ENCODE measurements at places on chromosomes 1 and 21.

DNA sequence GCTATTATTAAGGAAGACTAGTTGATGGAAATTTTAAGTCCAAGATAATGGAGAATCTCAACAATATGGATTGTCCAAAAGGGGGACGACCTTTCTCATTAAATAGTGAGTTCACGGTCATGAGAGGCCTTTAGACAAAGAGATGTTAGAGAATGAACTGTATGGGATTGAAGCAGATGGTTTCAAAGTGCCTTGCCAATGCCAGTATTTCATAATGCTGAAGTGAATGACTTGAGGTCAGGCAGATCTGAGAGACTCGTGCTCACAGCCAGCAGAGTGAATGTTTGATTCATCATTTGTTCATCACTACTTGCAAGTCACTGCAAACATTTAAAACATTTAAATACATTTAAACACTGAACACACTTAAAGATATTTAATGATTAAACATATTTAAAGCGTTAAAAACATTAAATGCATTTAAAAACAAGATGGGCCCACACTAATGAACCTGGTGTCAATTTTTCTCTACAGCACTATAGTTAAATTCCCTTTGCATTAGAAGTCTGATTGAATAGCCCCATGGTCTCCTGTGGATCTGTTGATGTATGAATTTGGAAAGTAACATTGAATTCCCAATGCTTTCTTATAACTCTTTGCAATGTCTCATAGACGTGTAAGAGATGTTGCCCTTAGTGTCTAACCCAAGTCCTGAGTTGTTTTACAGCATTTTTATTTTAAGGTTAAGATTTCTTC is 80.7 kb downstream of the TGFB2 start:
- DNase-seq, result no peak

DNA sequence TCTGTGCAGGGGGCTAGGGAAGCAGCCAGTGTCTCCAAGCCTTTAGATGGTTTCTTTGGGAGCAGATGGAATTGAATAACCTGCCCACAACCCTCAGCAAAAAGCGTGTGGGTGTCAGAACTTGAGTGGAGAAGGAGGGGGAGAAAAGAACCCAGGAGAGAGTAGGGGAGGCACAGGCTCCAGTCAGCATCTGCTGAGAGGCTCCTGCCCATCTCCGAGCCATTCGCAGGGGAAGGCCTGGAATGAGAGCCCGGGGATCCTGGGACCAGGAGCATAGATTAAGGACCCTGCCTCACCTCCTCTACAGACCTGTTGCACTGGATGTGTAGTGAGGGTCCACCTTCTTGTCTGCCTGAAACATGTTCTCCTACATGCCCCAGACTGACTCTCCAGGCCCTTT is 16.3 kb downstream of the TMEM81 start:
- no peak for DNase-seq

GRCh38 chr1:61181067-61182038 is 99.0 kb downstream of the NFIA start:
- DNase-seq, result no peak

DNA sequence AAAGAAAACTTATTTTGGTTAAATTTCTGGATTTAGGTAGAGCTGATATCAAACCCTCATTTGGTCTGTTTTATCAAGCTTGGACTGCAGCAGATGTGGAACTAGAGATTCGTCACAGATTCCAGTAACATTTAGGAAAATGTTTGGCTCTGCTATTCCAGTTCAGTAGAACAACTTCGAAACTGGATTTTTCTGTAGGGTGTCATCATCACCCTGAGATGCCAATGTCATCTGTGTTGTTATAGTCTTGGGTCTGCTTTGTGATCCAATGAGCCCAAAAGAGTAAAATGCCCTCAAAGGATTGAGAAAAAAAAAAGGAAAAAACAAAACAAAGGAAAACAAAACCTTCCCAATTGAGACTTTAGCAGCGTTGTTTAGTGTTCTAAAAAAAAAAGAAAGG is 55.4 kb downstream of the LAMC2 start:
- DNase-seq, result no peak

- DNase-seq, result no peak
Observed at GRCh38 chr1:203546274-203546673, 52.3 kb downstream of the OPTC start.

DNA sequence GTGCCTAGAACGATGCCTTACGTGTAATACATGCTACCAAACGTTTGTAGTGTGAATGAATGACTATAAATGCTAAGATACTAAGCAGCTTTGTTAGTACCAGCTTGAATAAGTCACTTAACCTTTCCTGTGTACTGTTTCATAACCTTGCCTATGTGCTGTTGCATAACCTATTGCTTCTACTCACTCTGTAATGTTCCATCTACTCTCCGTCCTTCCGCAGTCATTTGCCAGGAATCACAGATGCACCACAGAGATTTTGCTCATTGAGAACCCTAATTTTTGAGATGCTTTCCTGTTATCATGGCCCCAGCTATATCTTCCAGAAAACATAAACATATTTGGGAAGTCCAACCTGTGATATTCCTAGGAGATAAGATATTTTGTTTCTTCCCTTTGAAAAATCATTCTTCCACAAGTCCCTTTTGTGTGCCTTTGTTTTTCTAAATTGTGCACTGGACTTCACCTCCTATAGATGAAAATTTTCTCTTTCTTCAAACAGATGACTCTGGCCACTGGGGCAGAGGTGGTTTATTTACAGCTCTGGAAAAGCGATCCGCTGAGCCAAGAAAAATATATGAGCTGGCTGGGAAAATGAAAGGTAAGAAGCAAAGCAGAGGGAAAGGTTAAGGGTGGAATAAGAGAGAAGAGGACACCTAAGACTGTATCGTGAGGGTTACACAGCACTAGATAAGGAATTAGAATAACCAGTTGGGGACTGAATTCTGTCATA is 44.8 kb downstream of the CHD1L start:
- DNase-seq, result no peak

GRCh38 chr21:43748622-43749021 is 27.5 kb downstream of the CSTB start:
- no peak for DNase-seq

- DNase-seq, result peak; percentile 92
Observed at GRCh38 chr1:183070923-183071618, 47.9 kb downstream of the LAMC1 start.
